ENCODE measurements at places on chromosomes 11 and 22. TPM values are rescaled to one million over a fixed set of nuclear protein-coding genes. Genes with fewer than 3 reads are reported as not detected.

DNA sequence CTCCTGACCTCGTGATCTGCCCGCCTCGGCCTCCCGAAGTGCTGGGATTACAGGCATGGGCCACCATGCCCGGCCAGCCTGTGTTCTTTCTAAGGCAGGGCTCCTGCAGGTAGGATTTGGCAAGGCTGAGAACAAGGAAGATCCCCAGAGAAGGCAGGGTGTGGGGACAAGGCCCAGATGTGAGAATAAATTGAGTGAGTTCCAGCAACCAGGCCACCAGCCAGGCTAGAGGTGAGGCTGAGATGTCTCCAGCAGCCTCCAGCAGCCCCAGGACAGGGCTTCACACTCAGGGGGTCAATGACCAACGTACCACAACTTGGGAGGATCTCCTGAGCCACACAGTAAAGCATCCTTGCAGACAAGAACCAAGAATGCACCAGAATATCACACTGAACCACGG is 75.1 kb downstream of the BUD13 start:
- no peak for DNase-seq

The JAML gene
- 29.3 TPM for total RNA-seq

DNA sequence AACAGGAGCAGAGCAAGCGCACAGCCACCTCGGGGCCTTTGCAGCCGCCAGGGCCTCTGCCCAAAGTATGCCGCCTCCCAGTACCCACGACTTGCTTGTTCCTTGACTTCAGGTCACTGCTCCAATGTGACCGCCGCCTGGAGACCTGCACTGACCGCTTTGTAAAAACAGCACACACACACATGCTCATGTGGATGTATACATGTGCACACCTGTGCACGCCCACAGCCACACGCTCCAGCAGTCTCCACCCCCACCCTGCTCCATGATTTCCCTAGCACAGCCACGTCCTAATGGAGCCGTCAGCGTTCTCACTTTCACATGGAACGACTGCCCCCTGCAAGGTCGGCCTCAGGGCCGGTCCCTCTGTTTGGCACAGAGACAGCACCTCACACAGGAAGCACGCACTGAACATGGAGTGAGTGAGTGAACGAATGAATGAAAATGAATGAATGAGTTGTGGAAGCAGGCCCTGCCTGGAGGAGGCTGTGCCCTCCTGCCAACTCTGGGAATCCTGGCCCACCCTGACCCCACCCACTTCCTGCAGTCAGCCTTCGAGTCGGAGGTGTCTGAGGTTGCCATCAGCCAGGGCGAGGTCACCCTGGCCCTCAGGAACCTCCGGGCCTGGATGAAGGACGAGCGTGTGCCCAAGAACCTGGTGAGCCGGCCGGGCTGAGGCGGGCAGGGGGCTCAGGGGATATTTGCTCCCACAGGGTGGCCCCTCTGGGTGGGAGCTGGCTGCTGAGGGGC is 8.0 kb downstream of the ALDH3B1 start:
- no peak for DNase-seq

GRCh38 chr11:15418921-15419320 is 304.2 kb downstream of the INSC start:
- peak; percentile 100 for DNase-seq

GRCh38 chr11:31236143-31236542 is 133.4 kb downstream of the DCDC1 start:
- peak; percentile 40 for DNase-seq

DNA sequence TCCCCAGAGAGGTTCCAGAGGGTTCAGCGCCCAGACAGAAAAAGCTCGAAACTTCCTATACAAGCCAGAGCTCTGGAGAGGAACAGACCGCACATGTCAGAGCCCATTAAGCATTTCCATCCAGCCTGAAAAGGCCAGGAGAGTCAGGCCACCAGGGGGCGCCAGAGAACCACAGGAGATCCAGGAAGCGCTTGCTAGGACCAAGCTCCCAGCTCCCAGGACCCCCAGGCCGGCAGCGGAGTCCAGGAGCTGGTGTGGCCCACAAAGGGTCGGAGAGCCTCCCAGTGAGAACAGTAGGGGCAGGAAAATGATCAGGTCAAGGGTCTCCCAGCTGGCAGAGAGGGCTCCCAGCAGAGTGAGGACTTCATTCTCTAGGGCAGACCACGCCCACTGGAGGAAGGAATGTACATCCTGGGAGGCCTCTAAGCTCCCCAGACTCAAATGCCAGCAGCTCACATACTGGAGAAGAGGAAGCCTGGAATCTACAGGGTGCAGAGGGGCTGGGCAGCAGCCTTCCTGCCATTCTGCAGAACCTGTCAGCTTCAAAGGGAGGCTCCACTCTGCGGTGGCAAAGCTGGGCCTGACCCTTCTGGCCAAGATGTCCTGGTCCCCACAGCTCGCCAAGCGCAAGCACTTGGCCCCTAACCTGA is 2.1 kb upstream of the MEI1 start:
- DNase-seq: peak; percentile 94

DNA sequence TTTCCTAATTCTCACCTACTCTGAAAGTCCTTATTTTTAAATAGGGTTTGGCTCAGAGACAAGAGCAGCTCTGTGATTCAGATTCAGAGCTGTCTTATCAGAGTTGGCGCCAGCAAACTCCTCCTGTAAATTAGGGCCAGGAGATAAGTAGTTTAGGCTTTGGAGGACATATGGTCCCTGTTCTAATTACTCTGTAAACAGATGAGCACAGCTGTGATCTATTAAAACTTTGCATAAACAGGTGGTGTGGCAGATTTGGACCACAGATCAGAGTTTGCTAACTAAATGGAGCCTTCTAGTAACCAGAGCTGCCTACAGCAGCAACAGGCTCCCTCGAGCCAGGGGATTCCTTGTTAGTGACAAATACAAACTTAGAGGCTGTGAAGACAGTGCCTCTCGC is 27.9 kb downstream of the YPEL1 start:
- peak; percentile 65 for DNase-seq

The CDCA5 gene
- total RNA-seq: 2.7 TPM

The TESMIN gene
- total RNA-seq: 1.8 TPM

The INPP5J gene
- 6.5 TPM for total RNA-seq

The TMPRSS13 gene
- 9.4 TPM for total RNA-seq

The HBB gene
- total RNA-seq: 1,072 TPM

DNA sequence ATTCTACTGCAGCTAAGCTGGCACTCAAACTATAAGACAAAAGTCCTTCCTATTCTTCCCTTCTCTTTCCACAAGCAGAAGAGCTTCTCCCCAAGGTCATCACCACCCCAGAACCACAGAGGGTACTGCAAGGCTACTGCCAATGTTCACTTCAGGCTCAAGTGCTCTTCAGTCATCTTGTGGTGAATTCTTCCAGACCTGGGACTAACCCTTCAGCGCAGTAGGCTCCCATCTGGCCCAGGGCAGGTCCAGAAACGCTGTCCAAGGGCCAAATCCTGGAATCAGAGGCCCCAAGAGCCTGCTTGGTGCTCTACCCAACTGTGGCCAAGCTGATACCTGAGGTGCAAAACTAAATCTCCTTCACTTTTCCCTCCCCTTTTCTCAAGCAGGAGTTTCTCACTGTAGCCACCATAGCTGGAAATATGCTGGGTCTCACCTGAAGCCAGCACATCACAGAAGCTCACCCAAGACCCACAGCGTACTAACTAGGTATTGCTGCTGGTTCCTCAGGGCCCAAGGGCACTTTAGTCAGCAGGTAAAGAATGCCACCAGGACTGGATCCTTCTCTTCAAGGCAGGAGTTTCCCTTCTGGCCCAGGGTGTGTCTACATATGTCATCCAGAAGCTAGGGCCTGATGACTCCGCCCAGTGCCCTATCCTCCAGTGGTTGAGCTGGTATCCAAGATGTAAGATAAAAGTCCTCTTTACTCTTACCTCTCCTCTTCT is 27.8 kb downstream of the FCHSD2 start:
- no peak for DNase-seq

The SLC16A8 gene
- 0.64 TPM for total RNA-seq

The DDX6 gene
- total RNA-seq: 96.8 TPM

The PLA2G3 gene
- total RNA-seq: 17.4 TPM

- no peak for DNase-seq
Measured at GRCh38 chr11:72652873-72653630, 21.2 kb downstream of the PDE2A start.

The MMP27 gene
- not detected for total RNA-seq

DNA sequence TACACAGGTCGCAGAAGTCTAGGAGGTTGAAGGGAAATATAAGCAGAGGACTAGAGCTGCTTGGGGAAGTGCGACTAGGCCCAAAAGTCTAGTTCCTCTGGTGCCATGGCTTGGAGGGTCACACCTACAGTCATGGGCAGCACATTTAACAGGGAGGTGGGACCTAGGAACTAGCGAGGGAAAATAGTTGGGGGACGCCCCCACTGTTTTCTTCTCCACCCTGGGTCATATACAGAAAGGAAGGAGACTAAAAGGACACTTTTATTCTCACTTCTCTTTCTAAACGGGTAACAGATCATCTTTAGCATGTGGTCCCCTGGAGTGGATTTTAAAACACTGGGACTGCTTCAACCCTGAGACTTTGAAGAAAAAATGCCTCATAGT is 16.6 kb downstream of the APIP start:
- peak; percentile 22 for DNase-seq

The FOLR1 gene
- total RNA-seq: 182 TPM

- peak; percentile 44 for DNase-seq
Measured at GRCh38 chr22:44158816-44159215, 21.9 kb upstream of the PARVG start.

DNA sequence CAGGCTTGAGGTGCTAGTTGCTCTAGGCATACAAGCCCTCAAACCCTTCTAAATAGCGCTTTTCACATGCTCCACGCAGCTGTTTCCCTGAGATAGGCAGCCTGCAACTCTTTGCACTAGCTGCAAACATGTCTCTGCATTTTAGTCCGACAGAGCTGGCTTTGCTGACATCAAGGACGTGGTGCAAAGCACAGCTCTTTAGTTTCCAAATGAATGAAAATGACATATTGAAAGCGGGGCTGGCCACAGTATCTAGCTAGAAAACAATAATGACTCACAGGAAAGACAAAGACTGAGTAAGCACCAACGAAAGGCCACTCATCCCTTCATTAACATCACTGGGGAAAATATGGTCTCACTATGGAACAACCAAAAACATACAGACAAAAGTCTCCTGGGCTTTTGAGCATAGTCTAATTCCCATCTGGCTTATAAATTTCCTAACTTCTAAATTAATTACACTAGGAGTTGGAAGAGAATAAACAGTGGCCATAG is 15.3 kb upstream of the ZC3H12C start:
- no peak for DNase-seq

The PGA5 gene
- 0.55 TPM for total RNA-seq

DNA sequence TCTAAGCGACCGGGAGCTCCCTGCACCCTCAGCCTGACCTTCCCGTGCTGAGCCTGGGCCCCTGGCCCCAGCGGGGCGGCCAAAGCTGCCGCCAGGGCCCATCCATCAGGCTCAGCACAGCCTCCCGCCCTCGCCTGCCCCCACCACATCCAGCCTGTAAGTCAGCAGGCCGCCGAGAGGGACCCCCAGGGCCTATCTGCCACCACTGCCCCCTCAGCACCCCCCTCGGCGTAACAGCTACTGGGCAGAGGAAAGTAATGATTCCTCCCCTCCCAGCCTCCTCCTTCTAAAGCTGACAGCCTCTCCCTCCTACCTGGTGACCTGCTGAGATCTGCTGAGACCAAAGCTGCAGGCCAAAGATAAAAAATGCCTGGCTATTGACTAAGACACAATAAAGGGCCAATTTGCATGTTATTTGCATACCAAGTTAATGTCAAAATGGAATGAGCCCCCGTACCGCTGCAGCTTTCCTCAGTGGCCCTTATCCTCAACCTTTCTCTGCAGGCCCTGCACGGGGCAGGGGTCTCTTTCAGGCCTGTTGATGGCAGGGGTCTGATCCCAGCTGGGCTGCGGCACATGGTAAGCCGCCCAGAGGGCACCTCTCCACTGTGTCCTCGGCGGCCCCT is 51.6 kb downstream of the RPUSD4 start:
- DNase-seq: no peak

DNA sequence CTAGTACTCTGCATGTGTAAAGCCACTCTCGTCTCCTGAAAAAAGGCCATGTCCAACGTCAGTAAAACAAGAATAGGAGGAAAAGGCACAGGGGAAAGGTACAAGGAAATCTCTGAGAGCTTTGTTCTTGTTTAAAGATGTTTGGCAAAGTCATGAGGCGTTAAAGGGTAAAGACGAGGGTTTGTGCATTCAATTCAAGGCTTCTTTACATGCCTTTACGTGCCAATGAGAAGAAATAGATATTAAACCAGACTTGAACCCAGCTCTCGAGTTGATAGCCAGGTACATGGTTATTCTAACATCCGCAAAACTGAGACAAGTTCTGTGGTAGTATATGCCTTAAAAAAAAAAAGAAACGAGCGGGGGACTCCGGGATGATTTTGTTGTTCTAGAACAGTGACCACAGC is 704 bp upstream of the CFL1 start:
- DNase-seq: no peak

DNA sequence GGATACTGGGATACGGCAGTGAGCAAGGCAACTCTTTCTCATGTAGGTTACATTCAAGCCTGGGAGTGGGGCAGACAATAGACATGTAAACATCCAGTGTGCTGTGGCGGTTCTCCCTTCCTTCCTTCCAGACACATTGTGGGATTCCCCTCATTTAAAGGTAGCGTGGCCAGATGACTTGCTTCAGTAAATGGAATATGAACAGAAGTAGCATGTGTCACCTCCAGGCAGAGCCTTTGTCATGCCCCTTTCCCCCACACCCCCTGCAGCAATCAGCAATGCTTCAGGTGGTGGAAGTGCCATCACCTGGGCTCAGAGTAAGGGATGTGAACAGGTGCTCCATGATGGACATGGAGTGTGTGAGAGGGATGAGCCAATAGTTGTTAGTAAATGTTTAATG is 34.8 kb upstream of the TTC12 start:
- no peak for DNase-seq

The MYEOV gene
- 0.52 TPM for total RNA-seq
